ENCODE measurements at places on chromosomes 6 and 20.

DNA sequence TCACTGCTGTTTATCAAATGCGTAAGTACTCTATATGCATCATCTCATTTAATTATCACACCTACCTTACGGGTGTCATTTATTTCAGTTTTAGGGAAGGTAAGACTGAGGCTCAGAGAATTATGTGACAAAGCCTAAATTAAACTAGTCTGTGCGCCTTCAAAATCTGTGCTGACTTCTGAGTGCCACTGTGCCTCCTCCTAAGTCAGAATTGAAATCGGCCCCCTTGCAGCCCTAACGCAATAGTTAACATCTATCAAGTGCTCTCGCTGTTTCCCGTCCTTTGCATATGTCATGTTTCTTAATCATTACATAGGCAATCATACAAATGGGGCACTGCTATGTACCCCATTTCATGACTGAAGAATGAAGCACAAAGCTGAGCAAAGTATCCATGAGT is 79.0 kb upstream of the PDE10A start:
- no peak for DNase-seq

DNA sequence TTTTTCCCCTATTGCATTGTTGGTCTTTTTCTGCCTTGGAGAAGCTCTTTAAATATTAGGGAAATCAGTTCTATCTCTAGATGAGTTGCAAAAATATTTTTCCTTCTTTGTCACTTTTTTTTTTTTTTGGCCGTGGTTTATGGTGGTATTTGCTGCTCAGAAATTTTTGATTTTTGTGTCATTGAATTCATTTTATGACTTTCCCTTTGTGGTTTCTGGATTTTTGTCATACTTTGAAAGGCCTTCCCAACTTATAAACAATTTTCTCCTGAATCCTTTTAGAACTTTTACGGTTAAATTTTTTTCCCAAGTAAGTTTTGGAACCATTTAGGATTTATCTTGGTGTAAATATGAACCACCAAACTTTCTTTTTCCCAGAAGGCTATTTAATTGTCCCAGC is 145.6 kb downstream of the GJA10 start:
- DNase-seq, result no peak

DNA sequence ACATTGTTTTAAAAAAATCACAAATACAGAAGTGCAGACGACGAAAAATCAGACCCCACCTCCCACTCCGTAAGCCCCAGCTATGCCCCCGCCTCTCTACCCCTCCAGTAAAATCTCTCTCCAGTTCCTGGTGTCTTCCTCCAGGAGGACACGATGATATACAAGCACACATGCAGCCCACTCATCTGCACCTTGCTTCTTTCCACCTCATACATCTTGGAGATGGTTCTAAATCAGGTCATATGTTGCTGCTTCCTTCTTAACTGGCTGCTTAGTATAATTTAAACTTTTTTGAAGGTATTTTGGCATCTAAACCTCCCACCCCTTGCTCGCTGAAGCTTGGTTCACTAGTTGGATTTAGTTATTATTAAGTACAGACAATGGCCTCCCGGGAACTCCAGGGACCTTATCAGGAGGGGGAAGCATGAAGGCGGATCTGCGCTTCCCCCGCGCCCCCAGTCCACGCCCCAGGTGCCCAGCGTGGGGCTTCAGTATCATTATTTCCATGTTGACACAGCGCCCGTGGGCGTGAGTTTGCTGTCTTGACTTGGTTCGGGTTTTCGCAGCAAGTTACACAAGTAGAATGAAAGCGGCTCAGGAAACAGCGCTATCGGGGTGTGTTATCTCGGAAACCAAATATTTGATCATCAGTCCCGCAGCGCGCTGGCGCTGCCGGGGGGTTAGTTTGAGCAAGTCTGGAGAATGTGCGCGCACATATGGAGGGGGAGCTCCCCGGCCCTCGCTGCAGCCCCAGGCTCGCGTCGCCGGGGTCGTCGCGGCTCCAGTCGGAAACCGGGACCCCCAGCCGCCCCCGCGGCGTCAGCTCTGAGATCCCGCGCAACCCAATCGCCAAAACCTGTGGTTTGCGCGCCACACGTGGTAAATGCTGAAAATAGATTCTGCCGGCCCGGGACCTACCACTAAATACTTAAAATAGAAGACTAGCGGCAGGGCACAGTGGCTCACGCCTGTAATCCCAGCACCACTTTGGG is 2.3 kb downstream of the BMP7 start:
- DNase-seq, result no peak

GRCh38 chr6:108117427-108118358 is 43.2 kb upstream of the OSTM1 start:
- no peak for DNase-seq

- no peak for DNase-seq
These were observed 4.5 kb downstream of the CCDC170 start for GRCh38 chr6:151498327-151498726.

DNA sequence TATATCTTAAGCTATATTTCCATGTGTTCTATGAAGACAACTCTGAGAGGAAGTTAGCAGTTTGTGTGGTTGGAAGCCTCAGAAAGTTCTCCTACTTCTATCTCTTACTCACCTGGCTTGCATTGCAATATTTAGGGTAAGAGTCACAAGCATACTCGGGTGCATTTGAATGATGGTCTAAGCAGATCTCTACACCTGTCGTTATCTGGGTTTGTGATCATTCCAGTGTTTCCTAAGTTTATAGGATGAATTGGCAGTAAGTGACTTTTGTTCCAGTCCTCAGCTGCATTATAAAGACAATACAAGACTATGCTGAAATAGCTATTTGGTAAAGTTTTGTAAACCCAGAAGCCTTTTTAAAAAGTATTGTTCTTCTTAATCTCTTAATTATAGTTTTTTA is 36.9 kb downstream of the CBFA2T2 start:
- DNase-seq, result no peak

GRCh38 chr20:9214685-9215084 is 145.8 kb downstream of the PLCB4 start:
- DNase-seq, result no peak

- DNase-seq, result no peak
These were observed 440.1 kb downstream of the PREX1 start for GRCh38 chr20:48387675-48388074.

GRCh38 chr20:53069132-53069531 is 97.0 kb downstream of the TSHZ2 start:
- DNase-seq, result no peak

DNA sequence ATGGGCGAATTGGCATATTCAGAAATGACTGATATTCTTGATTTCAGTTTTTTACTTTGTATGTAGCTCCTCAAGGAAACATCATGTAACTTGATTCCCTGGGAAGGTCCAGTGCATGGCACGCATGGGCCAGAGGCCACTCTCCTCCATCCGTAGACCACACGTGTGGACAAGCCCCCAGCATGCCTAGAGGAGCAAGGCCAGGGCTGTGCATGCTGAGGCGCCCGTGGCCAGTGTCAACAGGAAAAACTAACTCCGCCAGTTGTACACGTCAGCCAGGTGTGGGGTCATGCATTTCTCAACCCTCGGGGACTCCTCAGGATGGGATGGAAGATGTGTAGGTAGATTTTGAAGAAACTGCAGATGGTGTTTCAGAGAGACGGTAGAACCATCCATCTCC is 37.8 kb upstream of the CD93 start:
- DNase-seq, result no peak

- no peak for DNase-seq
These were observed 126.1 kb downstream of the TFAP2C start for GRCh38 chr20:56755201-56755600.

- DNase-seq, result no peak
These were observed 40.9 kb downstream of the PTPRA start for GRCh38 chr20:2914160-2914559.

DNA sequence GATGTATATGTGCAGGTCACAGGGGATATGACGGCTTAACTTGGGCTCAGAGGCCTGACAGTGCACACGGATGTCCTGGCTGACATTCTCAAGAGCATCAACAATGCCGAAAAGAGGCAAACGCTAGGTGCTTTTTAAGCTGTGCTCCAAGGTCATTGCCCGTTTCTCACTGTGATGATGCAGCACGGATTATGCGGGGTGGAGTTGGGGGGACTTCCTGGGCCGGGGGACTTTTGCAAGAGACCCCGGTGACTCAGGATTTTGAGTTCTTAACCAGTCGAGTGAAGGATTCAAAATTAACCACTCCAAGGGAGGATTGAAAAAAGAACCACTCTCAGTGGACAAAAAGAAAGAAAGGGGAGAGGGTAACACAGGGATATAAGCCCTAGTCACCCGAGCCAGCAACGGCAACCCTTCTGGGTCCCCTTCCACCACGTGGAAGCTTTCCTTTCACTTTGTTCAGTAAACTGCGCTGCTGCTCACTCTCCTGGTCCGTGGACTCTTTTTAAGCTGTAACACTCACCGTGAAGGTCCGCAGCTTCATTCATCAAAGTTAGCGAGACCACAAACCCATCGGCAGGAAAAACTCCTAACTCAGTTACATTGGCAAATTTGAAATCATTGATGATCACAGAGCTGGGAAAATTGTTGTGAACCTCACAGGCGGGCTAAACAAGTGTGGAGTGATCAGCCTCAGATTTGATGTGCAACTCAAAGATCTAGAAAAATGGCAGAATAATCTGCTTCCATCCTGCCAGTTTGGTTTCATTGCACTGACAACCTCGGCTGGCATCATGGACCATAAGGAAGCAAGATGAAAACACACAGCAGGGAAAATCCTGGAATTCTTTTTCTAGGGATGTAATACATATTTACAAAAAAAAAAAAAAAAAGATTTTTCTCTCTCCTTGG is 199.3 kb downstream of the ARID1B start:
- DNase-seq, result no peak

GRCh38 chr20:53468587-53468986 is 125.1 kb downstream of the ZNF217 start:
- DNase-seq, result no peak

DNA sequence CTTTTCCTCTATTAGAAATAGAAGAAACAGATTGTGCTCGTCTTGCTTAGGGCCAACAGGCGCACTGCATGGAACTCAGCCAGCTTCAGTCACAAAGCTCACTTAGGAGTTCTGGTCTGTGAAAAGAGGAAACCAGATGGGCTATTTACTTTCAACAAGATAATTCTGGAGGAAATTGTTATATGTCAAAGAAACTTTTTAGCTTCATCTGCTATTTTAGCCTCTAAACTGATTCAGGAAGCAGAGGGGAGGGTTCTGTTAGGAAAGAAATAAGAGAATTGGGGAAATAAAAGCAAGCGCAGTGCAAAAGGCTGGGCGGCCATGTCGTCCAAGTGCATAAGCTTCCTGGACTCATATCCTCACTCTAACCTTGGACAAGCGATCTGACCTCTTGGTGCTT is 21.3 kb downstream of the PRKN start:
- no peak for DNase-seq

DNA sequence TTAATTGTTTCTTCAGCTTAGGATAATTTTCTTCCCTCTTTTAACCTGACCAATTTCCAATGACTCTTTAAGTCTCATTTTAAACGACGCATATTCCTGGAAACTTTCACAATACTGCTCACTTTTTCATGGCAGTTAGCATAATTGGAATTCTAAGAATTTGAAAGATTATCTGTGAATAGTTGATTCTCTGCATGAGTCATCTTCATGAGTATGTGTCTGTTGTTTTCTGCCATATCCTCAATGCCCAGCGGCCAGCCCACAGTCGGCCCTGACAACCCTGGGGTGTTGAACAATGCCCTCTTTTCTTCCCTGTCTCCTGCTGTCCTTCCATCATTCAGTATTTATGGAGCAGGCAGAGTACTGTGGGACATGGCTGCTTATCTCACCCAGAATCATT is 554.2 kb downstream of the CDH26 start:
- no peak for DNase-seq

DNA sequence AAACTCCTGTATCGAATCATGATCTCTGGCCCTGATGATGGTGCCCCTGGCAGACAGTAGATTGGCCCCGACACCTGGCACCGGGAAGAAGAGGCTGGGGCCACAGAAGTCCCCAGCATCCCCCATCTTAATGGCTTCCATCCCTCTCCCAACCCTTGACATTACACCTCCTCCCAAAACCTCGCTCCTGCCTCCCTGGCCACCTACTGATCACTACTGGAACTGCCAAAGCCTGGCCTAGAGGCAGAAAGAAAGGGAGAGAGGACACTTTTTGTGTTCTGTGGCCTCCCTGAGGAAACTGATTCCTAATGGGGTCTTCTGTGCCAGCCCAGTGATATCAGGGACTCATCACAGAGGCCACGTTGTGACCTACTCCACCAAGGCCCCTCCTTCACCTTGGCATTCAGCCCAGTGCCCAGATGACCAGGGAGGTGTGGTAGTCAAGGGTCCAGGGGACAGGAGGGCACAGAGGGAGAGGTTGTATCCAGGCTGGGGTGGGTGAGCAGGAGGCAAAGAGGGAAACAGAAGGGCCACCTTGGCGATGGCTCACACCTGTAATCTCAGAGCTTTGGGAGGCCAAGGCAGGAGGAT is 6.1 kb downstream of the C20orf173 start:
- no peak for DNase-seq

DNA sequence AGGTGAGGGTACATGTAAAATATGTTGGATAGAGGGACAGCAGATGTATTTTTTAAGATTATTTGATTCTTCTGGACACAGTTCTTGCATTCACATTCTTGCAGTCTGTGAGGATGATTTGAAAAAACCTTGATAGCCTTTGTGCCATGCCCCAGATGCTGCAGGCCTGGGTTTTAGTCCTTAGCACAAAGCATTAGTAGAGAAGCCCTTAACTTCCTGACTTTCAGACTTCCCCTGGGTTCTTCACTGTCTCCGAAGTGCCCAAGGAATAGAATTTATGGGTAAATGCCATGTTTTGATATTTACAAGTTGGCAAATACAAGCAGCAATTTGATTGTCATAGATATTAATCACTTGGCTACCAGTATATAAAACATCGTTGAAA is 67.6 kb upstream of the SUPT3H start:
- no peak for DNase-seq

GRCh38 chr6:35057449-35058357 is 83.4 kb downstream of the TCP11 start:
- DNase-seq, result no peak
